GM13976 (cell line): ENCODE measurements at places on chromosomes 5 and 9.

DNA sequence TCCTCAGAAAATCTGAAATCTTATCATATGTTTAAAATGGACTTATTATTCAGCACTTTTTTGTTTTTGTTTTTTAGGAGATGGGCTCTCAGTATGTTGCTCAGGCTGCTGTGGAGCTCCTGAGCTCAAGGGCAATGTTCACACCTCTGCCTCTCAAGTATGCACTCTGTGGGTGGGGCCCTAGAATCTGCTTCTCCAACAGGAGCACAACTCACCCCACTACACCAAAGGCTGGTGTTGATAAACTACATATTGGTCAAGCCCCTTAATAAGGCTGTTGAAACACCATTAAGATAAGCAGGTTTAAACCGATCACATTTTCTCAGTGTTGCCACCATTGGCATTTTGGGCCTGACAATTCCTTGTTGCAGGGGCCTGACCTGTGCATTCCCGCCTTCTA is 131.6 kb downstream of the FANCC start:
- DNase-seq = no peak

DNA sequence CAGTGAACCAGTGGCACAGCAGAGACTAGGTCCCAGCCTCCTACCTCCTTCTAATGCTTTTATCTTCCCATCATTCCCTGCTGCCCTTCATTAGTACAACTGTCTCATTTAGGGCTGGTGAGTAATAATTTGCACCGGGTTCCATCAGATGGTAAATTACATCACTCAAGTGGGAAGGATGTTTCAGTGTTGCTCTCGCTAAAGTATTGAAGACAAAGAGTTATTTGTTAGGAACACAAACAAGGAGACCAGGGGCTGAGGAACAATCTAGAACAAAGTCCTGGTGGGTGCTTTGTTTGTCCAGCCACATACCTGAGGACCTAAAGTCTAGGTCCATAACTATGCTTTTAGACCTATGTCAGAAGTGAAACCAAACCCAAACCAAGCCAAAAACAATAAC is 52.4 kb downstream of the SEC61B start:
- DNase-seq = no peak

DNA sequence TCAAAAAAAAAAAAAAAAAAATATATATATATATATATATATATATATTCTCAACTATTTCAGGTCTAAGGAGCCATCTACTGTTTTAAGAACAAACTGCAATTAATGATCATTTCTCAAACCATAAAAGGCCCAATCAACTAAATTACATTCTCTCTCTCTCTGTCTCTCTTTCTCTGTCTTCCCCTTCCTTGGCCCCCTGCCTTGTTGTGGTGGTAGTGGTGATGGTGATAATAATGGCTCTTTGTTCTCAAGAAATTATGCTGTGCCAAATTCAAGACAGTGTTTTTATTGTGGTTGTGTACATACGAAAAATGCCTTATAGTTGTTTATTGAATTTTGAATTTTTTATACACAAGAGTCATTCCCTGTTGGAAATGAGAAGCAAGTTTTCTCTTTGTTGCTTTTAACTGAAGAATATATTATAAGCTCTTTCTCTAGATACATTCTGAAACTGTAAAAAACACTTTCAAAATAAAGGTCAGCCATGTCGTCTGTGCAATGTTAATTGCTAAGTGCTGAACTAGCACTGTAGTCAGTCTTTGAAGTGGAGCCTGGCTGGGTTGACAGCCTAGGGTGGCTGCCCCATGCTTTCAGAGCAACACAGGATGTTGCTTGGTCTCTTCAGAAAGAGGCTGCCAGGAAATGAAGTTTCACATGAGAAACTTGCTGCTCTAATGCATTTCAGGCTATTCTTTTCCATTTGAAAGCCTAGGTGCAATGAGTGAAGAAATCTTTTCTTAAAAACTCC is 96.0 kb downstream of the HINT1 start:
- peak; percentile 44 for DNase-seq

DNA sequence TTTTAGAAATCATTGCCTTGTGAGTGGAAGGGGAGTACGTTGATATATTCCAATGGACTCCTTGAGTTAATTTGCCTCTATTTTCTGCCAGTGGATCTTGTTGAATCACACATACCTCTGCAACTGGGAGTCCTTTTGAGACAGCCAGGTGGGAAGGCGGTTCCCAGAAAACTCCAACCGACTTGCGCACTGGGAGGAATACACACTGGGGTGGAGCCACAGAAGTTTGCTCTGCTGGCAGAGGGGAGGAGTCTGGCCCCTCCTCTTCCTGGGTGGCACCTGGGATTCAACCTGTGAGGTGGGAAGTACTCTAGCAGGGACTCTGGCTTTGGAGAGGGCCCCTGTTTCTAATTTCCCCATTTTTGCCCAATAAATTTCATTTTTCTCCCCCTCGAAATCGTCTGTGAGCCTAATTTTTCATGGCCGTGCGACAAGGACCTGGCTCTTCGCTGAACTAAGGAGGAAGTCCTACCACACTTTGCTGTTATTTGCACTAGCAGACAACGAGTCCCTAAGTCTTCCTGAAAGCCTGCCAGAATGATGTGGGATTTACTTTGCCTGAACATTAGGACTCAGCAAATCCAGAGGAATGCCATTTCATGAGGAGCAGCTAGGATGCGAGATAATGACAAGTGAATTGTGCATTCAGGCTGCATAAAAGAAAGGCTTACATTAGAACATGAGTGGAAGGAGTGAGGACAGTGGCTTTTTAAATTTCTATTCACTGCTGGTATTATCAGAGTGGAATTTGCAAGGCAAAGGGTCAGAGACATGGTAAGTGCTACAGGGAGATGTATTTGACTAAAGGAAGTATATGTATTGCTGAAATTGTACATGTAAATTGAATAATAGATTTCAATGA is 67.2 kb downstream of the PRLR start:
- no peak for DNase-seq

- no peak for DNase-seq
These were observed 3.9 kb upstream of the IL5 start for GRCh38 chr5:132547269-132547668.

DNA sequence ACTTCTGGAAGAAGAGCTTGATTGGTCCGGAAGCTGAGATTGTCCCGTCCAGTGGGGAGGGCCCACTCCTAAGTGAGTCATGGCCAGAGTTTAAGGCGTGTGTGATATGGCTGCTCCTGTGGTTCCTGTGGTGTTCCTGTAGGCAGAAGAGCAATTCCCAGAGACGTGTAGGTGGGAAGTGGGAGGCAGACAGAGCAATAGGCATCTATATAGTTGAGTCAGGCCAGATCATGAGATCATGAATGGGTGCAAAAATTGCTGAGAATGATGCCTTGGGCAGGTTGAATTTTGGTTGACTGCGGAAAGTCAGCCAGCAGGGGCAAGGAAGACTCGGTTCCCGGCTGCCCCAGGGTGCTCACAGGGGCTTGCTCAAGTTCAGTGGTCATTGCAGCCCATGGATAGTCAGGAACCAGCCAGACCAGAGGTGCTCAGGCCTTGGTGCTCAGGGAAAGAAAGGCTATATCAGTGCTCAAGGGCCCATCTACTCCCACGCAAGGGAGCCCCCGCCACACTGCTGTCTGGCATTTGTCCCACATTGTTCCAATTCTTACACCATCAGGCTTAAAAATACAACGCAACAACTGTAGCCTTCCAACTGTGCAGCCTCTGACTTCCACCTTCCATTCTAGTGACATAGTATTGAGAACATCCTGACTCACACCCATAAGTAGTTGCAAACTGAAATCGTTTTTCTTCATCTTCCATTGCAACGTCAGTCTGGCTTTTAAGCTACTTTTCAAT is 21.0 kb upstream of the GSN start:
- DNase-seq = no peak

DNA sequence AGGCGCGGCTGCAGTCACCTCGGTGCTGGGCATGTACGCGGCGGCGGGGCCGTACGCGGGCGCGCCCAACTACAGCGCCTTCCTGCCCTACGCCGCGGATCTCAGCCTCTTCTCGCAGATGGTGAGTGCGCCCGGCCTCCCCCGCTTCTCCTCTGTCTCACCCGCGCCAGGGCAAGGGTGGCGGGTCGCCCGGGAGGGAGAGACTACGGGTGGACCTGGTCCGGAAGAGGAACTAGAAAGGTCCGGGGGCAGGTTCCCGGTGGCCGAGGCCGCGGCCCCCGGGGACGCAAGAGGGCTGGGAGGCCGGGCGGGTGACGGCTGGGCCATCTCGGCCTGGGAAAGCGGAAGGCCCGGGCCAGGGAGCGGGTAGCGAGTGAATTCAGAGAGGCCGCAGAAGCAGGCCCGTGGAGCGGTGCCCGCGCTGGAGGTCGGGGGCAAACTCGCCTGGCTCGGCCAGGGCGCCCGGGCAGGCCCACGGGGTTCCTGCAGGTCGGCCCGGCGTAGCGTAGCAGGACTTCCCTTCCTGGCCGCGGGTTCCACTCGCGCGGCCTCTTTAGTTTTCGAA is 711 bp downstream of the IRX1 start:
- DNase-seq = no peak

DNA sequence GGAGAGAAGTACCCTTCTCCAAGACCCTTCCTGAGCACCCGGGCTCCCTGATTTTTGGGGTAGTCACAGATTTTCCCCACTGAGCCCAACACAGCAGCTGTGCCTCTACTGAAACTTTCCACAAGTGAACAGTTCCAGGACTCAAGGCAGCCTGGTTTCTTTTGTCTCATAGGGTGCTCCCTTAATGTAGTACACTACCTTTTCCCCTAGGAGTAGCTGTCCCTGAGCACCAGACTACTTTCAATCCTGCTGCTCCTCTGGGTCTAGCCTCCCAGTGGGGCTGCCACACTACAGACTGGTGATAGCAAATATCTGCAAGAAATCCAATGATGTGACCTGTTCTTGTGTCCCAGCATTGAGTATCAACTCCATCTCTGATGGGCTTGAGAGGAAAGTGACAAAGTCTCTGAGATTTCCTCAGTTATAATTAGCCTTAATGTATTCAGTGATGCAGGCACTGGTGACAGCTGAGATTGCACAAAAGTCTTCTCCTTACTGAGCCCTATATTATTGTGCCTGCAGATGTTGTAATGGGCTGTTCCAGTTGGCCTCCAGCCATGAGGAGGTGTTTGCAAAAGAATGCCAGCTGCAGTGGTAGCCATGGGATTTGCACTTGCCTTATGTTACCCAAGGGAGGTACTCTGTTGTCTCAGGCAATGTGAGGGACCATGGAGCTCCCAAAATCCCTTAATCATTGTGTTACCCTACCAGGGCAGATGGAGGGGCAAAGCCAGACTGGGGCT is 1802.5 kb downstream of the EFNA5 start:
- DNase-seq = no peak

GRCh38 chr9:124440786-124441185 is 9.5 kb upstream of the ADGRD2 start:
- DNase-seq = no peak

GRCh38 chr5:159224471-159224870 is 15.1 kb upstream of the RNF145 start:
- no peak for DNase-seq

DNA sequence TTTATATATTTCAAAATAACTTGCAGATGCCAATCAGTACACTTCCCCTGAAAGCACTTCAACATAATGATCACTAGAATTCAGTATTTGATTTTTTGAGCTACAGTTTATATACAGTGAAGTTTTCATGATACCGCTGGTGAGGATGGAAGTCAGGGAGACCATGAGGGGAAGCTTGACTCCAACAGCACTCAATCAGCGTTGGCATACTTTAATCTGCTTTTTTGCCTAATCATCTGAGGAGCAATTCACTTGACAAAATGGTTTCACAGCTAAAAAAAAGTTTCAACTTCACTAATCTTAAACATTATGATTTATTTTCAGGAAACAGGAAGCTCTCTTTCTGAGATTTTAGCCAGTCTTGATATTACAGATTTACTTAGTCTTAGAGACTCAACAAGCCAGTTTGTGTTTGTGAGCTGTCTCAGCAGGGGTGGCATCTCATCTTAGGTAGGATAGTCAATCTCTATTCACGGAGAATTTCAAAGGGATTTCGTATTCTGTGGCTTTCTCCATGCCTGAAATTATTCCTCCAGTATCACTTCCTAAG is 111.4 kb upstream of the ARRDC3 start:
- no peak for DNase-seq

GRCh38 chr5:153367466-153367865 is 123.0 kb upstream of the GRIA1 start:
- no peak for DNase-seq
